Left ventricle myocardium inferior (tissue), 1 donor: ENCODE measurements at places on chromosomes 5 and 9. TPM values are rescaled to one million over a fixed set of nuclear protein-coding genes. Genes with fewer than 3 reads are reported as not detected.

Gene COL5A1
- 13.9 TPM for total RNA-seq

- H3K4me1 ChIP-seq = peaks cover 47% of the 10 kb centered on the region
- no peak overlapping the region for H3K4me3 ChIP-seq
- no peak for DNase-seq
- no peaks in the 10 kb centered on the region for H3K27me3 ChIP-seq
These were observed 65.6 kb upstream of the NEURL1B start for GRCh38 chr5:172575416-172575815.

DNA sequence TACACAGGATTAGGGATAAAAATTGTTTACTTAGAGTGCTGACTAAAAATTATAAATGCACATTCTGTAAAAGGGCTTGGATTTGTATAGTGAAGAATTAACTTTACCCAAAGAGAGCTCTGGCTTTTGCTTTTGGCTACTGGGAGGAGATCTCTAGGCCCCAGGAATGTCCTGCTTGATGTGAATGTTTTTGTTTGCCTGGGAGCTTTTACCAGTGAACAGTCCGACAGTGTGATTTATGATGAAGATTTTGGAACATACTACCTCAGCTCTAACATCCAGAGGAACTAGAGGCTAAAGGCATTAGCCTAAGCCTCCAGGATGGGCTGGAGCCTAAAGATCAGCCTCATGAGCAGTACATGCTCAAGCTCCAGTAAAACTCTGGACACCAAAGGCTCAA lies 103.7 kb upstream of the RFX3 start:
- H3K27me3 ChIP-seq = no peaks in the 10 kb centered on the region
- no peaks in the 10 kb centered on the region for H3K4me1 ChIP-seq
- H3K27ac ChIP-seq = no peak overlapping the region
- H3K36me3 ChIP-seq = no peaks in the 10 kb centered on the region

Gene CCNG1
- 80.8 TPM for total RNA-seq
